ENCODE measurements at places on chromosomes 11 and 22.

- ATAC-seq: no peak
Observed at GRCh38 chr11:57290288-57290687, 34.5 kb downstream of the TNKS1BP1 start.

GRCh38 chr11:33959855-33960400 is 68.1 kb upstream of the LMO2 start:
- ATAC-seq: no peak

GRCh38 chr11:63510360-63511047 is 4.6 kb downstream of the LGALS12 start:
- no peak for ATAC-seq

- ATAC-seq: no peak
Observed at GRCh38 chr22:30332551-30332950, 5.8 kb upstream of the TBC1D10A start.

GRCh38 chr11:104320097-104320496 is 156.2 kb upstream of the PDGFD start:
- no peak for ATAC-seq

DNA sequence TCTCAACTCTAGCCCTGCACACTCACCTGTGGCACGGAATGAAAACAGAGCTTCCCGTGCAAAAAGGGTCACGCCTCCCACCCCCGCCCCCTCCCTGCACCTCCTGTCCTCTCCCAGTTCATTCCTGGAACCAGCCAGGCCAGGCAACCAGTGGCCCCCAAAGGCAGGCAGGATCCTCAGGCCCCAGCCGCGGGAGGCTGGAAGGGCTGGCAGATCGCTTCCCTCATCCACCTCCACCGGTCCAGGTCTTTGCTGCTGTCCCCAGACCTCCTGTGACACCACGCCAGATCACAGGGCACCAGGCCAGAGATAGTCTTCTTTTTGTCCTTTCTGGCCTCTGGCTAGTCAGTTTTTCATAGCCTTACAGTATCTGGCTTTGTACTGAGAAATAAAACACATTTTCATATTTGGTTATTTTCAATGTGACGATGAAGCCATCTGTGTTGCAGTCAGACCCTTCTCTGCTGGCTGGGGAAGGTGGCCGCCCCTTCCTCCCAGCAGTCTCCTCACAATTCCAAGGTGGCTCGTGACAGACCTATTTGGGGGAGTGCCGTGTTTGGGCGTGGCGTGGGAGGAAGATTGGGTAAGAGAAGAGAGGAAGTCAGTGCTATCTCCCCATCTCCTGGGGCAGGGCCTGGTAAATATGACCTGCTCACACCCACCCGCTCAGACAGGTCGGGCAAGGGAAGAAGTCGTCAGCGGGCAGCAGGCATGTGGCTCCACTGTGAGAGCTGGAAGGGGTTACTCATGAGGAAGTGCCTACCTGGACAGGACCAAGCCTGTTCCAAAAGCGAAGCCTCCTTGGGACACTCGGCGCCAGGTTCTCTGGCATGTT is 9.1 kb downstream of the SSH3 start:
- ATAC-seq: peak; percentile 4

DNA sequence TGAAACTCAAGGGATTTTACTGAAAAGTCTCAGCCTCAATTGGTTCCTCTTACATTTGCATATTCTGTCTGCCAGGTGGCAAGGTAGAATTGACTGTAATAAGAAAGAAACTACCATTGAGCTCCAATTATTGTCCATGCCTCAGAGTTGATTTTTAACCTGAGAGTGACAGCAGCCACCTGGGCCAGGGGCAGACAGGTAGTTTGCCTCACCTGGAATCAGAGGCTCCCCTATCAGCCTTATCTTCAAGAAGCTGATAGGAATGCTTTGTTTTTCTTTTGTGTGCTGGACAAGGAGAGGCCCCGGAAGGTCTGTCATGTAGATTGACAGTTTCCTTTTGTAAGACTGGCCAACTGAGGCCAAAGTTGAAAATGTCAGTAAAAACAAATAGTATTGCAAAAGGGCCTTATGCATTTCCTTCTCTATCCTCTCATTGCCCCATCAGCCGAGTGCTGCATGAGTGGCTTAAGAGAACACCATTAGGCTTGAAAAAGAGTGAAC is 34.1 kb downstream of the CD44 start:
- no peak for ATAC-seq

GRCh38 chr11:70323806-70324205 is 53.3 kb downstream of the PPFIA1 start:
- ATAC-seq: no peak

DNA sequence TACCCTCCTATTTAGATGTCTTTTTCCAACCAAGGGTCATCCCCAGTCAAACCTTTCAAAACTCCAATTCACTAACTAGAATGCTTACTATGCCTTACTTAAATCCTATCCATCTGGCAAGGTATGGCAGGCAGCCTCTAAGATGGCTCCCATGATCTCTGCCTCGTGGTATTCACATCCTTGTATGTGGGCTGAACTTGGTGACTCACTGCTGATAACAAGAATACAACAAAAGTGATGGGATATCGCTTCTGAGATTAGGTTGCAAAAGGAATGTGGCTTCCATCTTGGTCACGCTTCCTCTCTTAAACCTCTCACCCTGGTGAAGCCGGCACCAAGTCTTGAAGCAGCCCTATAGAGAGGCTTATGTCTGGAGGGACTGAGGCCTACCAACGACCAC is 29.6 kb upstream of the UPB1 start:
- ATAC-seq: no peak

- no peak for ATAC-seq
Observed at GRCh38 chr11:65559951-65560537, 1.9 kb upstream of the LTBP3 start.

DNA sequence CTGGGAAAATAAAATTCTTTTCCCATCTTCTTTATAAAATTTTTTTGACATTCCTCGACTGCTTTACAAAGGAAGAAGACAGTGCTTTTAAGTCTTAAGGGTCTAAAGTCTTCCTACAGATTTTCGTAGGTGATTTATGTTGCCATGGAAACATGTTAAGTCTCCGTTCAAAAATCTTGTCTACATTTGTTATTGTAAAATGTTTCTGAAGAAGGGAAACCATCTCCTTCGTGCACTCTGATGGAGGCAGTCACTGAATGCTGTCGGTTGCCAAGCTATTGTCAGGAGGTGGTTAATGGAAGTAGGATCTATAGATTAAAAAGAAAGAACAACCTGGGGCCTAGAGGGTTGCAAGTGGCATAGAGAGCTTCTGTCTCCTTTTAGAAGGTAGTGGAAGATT is 52.6 kb downstream of the MAP6 start:
- ATAC-seq: no peak

- ATAC-seq: no peak
Observed at GRCh38 chr11:45394294-45395085, 108.3 kb upstream of the SYT13 start.

GRCh38 chr11:34907934-34908593 is 8.1 kb downstream of the APIP start:
- ATAC-seq: no peak

DNA sequence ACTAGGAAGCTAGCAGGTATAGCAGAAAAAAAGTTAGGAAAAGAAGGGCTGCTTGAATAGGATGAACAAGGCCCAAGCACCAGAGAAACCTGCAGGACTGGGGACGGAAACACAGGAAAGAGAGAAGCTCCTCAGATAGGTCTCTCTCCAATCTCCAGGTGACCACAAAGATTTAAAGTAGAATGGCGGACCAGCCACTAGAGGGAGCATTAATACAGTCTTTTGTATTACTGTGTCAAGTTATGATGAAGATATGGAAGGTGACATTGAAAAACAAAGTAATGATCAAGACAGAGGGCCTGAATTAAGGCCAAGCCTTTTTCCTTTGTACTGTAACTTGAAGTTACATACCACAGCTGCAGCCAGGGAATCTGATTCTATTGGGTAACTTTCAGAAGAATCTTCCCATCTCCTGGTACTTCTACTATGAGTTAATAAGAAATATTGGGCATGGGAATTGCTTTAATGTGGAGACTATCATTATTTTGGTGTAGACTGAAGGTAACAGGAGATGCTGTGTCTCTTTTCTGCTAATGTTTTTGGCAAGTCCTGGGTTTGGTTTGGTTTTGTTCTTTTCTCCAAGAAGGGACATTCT is 33.8 kb downstream of the OR2AG2 start:
- ATAC-seq: peak; percentile 39

DNA sequence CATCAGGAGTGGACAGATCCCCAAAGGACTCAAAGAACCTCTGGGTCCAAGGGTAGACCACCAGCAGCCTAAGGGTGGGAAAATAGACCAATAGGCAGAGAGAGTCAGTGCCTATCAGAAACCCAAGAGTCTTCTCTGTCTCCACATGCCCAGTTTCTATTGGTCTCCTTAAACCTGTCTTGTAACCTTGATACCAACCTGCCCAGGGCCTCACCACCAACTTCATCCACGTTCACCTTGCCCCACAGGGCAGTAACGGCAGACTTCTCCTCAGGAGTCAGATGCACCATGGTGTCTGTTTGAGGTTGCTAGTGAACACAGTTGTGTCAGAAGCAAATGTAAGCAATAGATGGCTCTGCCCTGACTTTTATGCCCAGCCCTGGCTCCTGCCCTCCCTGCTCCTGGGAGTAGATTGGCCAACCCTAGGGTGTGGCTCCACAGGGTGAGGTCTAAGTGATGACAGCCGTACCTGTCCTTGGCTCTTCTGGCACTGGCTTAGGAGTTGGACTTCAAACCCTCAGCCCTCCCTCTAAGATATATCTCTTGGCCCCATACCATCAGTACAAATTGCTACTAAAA is at the start of gene HBB:
TSS of gene HBB (minus strand) at position 340 of the 579 bp plus-strand sequence. CDS start at position 290, 50 bp downstream.
- ATAC-seq: no peak

DNA sequence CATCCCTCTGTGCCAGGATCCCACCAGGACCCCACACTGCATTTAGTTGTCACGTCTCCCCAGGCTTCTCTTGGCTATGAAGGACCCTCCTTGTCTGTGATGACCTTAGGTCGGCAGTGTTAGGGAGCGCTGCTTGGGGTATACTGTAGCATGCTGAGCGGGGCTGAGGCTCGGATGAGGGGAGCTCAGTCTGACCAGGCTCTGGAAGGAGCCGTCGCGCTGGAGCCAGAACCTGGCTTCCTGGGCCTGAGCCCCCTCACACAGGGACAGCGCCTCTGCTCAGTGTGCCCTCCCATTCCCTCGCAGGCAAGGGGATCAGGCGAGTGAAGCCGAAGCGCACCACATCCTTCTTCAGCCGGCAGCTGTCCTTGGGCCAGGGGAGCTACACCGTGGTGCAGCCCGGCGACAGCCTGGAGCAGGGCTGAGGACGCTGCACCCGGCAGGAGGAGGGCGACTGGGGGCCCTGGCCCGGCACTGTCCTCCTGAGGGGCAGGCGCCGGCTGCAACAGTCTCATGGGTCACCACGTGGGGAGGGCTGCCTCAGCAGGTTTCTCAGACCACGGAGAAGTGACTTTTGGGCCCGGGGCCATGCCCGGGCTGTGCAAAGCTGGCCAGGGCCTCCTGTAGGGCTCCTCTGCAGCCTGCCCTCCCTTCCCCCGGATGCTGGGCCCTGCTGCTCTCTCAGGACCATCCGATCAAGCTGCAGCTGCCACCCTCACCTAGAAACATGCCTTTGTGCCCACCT is 11.5 kb upstream of the NEAT1 start:
- ATAC-seq: no peak

GRCh38 chr11:3120071-3120792 is 44.9 kb downstream of the OSBPL5 start:
- no peak for ATAC-seq

DNA sequence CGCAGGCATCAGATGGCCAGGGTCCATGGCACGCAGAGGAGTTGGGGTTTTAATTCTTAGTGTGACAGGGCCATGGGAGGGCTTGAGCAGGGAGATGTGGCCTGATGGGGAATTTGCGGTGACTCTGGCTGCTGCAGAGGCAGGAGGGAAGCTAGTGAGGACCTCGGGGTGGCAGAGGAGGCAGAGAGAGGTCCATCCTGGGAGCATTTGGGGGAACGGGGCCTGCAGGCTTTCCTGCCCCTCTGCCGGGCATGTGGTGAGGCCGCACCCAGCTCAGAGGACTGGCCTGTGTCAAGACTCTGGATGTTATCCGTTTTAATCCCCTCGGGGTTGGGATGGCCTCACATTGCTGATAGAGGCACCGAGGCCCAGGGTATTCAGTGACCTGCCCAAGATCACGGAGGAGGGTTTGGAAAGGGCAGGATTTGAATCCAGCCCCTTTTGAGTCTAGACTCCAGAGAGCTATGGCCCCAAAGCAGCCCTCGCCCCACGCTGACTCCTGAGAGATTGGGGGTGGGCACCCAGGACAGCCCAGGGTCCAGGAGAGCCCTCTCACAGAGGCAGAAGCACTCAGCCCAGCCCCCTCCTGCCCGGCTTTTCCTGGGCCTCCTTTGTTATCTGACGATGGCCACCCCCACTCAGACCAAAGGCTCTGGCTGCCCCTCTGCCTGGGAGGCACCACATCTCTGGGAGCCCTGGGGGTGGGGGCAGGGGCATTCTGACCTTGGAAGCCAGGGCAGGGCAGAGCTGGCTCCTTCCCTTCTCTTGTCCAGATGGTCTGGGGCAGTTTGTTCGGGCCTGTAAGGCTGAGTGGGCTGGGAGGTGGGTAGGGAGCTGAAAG is 13.9 kb downstream of the MGAT3 start:
- ATAC-seq: no peak

- no peak for ATAC-seq
Observed at GRCh38 chr22:30721741-30722140, 27.1 kb downstream of the OSBP2 start.

GRCh38 chr11:12092714-12093113 is 17.7 kb upstream of the MICAL2 start:
- no peak for ATAC-seq

DNA sequence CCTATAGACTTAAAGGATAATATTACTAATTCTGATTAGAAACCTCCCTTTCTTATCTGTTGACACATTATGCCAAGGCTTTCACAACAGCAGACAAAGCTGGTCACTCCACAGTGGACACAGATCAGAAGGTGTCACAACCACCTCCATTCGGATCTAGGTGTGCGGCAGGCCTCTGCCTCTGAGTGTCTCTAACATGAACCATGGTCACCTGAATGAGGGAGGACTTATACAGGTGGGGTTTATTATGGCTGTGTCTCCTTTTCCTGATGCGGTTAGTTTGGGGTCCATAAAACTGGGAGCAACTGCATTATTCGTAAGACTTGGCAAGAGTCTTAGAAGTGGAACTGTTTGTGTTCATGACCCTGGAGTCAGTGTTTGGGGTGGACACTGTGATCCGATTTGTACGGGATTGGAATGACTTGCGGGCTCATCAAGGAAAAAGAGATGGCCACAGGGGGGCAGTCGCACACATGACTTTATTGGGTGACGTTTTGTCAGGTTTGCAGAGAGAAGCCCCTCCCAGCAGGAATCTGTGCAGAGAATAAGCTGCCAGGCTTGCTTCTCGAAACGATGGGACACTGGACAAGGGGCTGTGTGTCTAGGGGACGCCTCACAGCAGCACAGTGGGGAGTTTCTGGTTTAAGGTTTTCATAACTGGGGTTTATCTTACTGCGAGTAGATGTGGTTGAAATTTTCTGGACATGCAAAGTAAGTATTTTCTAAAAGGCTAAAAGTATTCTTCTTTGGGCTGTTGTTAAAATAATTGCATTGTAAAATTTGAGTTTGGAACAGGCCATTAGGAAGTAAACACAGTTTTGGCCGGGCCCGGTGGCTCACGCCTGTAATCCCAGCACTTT is 90.6 kb downstream of the GAB4 start:
- no peak for ATAC-seq
